NCI-H1048 (cell line): ENCODE measurements at places on chromosomes 12 and 14.

- DNase-seq, result no peak
Observed at GRCh38 chr14:56324856-56325699, 206.9 kb downstream of the PELI2 start.

DNA sequence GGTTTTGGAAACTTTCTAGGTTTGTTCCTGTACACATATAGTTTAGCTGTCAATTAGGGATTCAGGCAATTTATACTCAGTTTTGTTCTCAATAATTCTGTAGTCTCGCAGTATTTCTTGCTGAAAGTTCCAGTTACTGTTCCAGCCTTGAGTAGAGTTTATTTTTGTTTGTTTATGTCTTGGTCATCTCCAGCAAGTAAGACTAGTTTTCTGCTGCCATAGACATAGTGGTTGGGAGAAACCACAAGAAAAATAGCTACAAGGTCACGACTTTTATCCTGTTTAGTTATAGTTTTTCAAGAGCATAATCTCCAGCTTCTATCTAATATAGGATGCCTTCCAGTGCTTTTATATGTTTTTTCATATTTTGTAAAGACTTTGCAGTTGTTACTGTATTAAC is 99.6 kb upstream of the FOXG1 start:
- no peak for DNase-seq

DNA sequence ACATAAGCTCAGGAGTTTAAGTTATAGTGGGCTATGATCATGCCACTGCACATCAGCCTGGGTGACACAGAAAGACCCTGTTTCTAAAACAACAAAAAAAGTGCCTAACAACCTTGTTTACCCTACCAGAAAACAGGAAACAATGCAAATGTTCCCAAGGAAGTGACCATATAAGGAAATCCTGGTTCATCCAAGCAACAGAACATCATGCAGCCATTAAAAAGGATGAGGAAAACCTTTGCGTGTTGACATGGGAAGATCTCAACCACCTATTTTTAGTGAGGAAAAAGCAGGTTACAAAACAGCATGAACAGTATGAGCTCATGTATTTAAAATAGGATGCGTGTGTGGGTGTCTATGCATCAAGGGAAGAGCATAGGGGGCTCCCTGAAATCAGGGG is 13.7 kb downstream of the HRK start:
- DNase-seq, result no peak

DNA sequence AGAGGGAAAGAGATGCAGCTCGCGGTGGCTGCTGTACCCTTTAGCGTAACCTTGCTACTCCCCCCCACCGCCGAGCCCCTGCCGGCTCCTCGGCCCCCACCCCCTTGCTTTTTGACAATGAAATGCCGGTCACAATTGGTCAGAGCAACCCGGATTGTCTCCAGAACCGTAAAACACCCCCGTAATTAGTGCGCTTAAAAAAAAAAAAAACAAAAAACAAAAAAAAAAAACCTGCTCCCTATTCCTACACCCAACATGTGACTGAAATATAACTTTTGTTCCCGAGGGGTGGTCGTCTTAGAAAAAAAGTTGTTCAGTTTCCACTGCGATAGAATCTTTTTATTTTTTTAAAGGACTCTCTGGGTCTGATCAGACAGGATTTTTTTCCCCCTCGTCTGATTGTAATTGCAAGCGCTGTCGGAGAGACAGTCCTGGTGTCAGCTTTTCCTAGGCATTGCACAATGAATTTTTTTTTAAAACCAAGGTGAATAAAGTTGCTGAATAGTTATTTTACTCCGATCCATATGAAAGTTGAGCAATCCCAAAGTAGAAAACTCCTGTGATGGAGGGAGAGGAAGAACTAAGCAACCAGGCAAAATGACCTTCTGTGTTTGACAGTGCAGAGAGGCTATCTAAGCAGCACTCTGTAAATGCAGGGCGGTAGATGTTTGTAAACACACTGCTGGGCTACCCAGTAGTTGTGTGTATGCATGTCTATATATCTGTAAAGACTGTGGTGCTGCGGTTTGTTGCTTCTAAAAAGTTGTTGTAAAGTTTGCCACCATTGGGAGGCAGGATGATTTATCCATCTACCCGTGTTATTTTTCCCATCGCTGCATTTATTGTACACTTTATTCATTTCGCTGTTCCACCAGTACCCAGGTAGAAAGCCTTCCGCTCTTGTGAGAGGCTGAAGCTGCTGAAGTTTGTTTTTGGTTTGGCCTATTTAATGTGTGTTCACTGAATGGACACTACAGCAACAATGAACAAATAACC is 1.1 kb downstream of the ETV6 start:
- no peak for DNase-seq

DNA sequence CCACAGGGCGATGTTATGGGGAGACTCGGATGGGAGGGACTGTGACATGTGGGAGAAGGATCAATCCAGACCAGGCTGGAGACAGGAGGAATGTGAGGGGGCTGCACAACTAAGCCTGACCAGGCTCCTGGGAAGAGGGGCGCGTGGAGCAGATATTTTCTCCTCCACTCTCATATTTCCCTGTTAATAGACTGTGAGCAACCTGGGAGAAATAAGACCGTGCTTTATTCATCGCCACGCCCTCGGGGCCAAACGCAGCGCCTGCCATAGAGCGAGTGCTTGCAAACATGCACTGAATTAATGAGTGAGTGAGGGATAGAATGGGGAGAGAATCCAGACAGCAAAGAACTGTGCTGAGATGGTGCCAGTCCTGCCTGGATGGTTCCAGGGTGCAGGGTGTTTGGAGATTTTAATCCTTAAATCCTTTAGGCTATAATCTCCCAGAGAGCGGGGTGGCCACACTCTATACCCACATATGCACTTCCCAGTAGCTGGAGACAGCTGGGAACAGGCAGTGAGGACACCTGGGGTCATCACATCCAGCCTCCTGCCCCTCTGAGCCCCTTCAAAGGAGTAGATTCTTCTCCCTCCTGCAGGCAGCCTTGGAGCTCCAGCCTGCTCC is 13.6 kb upstream of the FAIM2 start:
- no peak for DNase-seq

- DNase-seq, result no peak
Observed at GRCh38 chr12:29552324-29552927, 54.9 kb upstream of the OVCH1 start.

DNA sequence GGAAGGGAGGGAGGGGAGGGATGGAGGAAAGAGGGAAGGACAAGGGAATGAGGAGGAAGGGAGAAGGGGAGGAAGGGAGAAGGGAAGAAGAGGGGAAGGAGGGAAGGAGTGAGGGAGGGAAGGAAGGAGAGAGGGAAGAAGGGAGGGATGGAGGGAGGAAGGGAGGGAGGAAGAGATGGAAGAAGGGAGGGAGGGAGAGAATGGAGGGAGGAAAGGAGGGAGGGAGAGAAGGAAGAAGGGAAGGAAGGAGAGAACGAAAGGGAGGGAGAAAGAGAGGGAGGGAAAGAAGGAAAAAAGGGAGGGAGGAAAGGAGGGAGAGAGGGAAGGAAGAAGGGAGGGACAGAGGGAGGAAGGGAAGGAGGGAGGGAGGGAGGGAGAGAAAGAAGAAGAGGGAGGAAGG is 49.5 kb downstream of the RIMBP2 start:
- no peak for DNase-seq

DNA sequence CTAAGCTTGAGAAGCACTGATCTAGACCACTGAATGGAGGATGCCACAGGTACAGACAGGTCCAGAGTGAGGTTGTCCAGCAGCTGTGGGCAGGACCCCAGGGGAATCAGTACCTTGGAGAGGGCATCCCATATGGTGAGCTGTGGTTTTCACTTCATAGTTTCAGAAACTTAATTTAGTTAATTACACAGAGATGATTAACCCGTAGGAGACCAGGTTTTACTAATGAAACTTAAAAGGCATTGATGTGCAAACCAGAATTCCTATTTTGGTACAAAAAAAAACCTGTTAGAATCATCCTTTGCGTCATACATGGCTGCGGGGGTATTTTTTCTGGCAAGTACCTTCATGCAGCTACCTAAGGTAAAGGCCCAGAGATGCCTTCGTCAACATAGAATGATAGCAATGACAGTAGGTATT is 159.3 kb downstream of the DACT1 start:
- DNase-seq, result no peak

DNA sequence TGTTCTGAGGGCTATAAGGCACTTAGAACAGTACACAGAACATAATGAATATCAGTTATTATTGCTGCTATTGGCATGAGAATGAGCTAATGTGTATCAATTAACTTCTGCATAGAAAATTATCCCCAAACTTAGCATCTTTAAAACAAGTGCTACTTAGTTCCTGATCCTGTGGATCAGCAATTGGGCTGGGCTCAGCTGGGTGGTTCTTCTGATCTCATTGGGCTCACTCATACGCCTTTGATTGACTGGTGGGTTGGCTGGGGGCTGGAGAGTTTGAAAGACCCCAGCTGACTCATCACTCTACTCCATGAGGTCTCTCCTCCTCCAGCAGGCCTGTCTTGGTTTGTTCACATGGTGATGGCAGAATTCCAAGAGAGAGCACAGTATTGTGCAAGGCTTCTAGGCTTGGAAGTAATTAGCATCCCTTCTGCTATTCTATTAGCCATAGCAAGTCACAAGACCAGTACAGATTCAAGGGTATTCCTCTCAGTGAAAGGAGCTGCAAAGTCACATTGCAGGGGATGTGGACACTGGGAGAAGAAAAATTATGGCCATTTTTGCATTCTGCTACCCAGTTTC is 27.2 kb upstream of the HSPB8 start:
- no peak for DNase-seq

GRCh38 chr12:119391673-119392072 is 57.1 kb downstream of the CCDC60 start:
- DNase-seq, result no peak

- DNase-seq, result no peak
Observed at GRCh38 chr12:88310666-88311065, 168.6 kb downstream of the TMTC3 start.

GRCh38 chr14:21902561-21903181 is 229.1 kb upstream of the OR4E1 start:
- no peak for DNase-seq

DNA sequence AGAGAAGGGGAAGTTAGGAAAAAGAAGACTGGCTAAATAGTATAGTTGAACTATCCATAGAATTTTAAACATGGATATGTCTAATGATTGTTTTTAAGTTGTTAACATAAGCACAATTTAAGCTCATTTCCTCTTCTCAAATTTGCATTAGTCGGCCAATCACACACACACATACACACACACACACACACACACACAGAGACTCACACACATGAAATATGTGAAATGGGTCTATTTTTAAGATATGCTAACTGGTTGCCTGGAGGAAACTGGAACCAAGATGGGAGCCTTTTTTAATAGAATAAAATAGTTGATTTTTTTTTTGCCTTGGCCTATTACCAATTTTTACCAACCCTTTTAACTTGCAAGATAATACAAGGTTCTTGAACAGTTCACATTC is 24.0 kb upstream of the STYK1 start:
- no peak for DNase-seq

DNA sequence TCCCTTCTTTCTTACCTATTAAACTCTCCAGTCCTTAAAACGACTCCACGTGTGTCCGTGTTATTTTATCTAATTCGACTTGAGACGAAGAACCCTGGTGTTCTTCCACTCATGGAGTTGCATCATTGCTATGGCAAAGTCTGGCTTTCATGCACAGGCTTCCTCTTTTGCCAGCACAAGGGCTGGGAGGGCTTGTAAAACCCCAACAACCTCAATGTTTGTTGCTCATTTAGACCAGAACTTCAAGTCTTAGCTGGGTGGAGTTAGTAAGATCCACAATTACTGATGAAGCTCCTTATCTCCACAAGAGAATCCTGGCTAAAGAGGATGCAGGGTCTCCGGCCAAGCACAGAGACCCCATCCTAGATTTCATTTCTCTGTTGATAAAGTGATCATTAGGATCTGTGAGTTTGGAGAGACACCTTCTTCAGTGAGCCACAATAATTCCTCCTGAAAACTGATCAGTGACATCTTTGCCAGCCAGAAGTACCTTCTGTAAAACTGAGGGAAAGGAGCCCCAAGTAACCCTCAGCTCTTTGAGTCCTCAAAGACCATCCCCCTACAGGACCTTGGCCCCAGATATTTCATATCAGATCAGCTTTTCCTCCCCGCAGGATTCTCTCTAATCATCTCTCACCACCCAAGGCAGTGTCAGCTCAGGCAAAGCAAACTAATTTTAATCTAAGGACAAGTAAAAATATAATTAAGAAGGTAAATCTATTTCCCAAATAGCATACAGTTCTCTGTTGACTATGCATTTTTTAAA is 514.6 kb downstream of the FUT8 start:
- no peak for DNase-seq

DNA sequence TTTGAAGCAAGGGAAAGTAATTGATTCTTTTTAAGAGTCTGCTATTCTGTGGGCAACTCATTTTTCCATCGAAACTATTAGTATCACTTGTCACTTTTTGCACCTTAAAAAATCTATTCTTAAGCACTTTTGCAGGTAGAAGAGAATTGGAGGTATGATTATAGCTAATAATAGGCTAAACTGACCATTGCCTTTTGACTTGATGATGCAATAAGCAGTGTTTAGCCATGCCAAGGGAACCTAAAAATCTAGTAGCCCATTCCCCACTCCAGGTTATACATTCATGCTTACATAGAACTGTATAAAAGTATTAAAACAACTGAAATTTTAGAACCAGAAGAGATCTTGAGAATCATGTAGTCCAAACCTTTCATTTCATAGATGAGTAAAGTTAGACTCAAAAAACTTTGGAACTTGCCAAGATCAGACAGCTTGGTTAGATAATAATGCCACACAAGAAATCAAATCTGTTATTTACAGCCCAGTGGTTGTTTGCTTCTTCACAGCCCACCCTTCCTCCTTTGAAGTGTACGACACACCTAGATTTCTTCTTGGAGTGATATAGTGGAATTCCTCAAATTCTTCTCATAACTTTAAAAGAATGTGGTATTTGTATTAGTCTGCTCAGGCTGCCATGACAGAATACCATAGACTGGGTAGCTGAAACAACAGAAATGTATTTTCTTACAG is 21.7 kb upstream of the GARIN2 start:
- no peak for DNase-seq

- DNase-seq, result no peak
Observed at GRCh38 chr12:111274777-111275176, 94.1 kb downstream of the PHETA1 start.

DNA sequence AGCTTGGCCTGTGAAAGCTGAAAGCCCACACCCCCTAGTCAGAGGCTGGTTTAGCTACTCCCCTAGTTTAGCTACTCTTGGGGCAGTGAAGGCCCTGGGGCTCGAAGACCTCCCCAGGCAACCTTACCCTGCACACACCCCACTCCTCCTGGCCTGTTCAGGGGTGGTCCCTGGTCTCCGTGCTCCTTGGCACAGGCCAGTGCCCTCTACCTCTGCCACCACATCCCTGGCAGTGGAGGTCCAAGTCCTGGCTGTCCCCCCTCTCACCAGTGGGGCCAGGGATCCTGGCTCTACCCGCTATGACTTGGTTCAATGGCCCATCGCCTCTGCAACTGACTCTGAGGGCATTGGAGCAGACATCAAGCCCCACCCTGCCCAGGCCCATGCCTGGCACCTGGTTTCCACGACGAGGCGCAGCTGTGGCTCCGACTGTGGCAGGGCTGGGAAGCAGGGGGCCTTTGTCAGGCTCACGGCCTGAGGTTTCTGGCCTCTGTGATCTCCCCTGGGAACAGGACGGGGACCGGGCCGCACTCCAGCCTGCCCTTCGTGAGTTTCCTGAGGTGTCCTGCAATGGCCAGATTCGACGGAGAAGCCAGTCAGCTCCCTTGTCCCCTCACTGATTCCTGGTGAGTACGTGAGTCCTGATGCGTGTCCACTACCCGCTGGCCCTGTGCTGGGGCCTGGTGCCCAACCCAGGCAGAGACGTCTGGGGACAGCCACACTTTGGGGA is 5.7 kb downstream of the TMEM121 start:
- DNase-seq, result no peak

- DNase-seq, result no peak
Observed at GRCh38 chr14:28782301-28782700, 15.7 kb downstream of the FOXG1 start.

- peak; percentile 79 for DNase-seq
Observed at GRCh38 chr12:75944097-75944904, 87.3 kb downstream of the PHLDA1 start.
